ENCODE measurements at places on chromosomes 5 and 9.

DNA sequence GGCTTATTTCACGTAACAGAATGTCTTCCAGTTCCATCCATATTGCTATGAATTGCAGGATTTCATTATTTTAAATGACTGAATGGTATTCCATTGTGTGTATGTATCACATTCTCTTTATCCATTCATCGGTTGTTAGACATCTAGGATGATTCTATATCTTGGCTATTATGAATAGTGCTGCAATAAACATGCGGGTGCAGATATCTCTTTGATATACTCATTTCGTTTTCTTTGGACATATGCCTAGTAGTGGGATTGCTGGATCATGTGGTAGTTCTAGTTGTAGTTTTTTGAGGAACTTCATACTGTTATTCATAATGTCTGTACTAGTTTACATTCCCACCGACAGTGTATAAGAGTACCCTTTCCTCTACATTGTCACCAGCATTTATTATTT is 460.5 kb downstream of the MAN2A1 start:
- no peak for DNase-seq

DNA sequence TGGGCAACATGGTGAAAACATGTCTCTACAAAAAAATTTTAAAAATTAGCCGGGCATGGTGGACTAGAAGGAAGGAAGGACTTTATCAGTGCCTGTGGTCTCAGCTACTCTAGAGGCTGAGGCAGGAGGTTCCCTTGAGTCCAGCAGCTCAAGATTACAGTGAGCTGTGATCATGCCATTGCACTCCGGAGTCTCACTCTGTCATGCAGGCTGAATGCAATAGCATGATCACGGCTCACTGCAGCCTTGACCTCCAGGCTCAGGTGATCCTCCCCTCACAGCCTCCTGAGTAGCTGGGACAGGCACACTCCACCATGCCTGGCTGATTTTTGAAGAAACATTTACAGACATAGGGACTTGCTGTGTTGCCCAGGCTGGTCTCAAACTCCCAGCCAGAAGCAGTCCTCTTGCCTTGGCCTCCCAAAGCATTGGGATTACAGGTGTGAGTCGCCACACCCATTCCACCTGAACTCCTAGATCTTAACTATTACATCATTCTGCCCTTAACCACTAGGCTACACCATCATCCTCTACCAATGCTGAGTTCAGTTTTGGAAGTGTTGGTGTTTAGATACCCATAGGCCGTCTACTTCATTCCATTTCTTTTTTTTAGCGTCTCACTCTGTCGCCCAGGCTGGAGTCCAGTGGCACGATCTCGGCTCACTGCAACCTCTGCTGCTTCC is 2.0 kb upstream of the URM1 start:
- no peak for DNase-seq

- no peak for DNase-seq
Observed at GRCh38 chr9:134385915-134386314, 59.7 kb downstream of the RXRA start.

DNA sequence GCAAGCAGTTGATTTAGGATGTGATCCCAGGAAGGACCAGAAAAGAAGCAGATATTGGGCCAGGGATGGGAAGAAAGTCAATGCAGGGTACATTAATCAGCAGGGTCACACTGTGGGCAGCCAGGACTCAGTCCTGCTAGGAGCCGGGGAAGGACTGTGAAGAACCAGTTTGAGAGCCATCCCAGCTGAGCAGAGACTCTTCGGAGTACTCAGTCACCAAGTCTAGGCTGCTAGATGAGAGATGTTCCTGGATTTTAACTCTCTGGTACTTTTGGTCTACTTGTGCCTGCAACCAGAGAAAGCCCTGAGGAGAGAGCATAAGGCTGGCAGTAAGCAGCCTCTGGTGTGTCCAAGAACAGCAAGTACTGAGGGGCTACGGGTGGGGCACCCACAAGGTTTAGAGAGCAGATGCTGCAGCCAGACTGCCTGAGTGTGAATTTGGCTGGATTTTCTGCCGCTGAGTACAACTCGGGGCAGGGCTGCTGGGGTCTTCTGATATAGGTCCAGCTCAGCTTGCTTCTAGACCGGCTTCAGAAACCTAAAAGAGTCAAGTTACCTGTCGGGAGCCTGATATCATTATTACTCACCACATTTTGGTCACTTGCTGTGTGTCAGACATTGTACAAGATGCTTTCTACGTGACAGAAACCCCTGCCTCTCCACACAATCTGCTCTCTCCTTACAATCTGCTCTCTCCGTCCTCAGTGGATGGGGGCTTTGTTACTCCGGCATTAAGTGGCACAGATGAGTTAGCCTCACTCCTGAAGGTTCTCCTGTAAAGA is 250.2 kb upstream of the GAS1 start:
- DNase-seq: no peak

GRCh38 chr9:12783767-12784460 is 9.1 kb downstream of the LURAP1L start:
- no peak for DNase-seq

DNA sequence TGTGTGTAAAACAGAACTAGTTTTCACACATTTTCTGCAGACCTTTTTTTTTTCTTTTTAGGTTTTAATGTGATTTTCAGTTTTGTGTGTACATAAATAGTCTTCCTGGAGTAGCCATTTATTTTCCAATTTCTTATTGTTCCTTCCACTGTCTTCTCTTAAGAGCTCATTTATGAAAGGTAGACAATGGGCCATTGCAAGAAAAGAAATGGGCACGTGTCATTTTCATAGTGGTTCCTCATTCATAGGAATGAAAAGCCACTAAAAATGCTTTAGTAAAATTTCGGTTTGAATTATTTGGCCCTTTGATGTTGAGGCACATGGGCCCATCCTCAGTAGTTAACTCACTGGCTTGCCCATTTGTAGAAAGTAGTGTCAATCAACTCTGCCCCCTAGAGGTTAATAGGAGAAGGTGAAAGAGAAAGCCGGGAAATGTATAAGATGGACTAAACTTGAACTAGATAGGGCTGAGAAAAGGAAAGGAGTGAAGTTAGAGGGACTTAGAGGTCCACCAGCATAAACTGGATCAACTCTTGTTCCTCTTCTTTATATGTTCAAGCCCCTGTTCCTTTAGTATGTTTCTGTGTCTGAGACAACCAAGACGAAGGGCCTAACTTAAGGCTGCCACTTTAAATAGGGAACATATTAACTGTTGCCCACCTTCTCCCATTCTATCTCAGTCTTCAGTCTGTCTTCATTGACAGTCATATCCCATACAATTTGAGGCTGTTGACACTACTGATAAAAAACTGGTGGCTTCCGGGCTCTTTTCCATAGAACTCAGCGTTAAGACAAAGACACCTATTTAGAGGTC is 72.6 kb downstream of the SMARCA2 start:
- DNase-seq: no peak

GRCh38 chr9:89815903-89816573 is 211.2 kb downstream of the GADD45G start:
- no peak for DNase-seq

GRCh38 chr5:149598966-149599365 is 17.7 kb downstream of the ARHGEF37 start:
- no peak for DNase-seq

DNA sequence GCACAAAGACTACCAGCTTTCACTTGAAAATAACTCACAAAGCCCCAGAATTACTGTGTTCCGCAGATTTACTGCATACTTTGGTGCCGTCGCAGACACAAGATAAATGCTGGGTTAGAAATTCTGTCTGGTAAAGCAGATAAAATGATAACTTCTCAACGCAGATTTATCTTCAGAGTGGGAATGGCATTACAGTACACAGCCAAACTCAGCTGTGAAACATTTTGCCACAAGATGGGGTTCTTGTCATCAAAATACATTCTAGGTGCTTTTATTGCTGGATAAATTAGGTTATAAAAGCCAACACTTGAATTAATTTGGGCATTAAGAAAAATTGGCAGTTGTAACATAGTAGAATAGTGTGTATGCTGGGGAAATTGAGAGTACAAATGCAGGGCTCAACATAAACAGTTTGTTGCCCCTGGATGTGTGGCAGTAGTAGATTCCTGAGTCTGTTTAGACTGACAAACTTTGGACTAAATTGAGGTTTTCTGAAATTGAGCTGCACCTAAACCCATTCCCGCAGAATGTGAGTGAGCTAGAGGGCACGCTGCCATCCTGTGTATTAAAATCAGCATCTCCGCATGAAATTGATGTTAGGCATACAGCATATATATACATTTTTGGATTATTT is 61.1 kb downstream of the LMNB1 start:
- no peak for DNase-seq

GRCh38 chr9:86684148-86684547 is 263.2 kb downstream of the GAS1 start:
- DNase-seq: no peak

DNA sequence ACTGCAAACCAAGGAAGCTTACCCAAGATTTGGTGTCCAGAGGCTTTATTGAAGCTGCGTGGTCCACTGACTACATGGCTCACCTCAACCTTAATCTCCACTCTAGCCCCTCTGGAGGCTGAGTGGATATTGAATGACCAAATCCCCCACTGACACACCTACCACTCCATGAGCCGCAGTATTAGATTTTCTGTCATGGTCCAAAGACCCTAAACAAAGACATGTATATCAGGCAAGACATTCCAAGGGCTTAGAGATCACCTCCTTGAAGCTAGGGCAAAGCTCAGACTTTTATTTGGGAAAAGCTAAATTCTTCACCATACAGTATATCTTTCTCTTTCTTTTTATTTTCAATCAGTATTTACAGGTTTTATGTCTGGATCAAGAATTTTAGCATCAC is 346.2 kb upstream of the CTNND2 start:
- DNase-seq: no peak

DNA sequence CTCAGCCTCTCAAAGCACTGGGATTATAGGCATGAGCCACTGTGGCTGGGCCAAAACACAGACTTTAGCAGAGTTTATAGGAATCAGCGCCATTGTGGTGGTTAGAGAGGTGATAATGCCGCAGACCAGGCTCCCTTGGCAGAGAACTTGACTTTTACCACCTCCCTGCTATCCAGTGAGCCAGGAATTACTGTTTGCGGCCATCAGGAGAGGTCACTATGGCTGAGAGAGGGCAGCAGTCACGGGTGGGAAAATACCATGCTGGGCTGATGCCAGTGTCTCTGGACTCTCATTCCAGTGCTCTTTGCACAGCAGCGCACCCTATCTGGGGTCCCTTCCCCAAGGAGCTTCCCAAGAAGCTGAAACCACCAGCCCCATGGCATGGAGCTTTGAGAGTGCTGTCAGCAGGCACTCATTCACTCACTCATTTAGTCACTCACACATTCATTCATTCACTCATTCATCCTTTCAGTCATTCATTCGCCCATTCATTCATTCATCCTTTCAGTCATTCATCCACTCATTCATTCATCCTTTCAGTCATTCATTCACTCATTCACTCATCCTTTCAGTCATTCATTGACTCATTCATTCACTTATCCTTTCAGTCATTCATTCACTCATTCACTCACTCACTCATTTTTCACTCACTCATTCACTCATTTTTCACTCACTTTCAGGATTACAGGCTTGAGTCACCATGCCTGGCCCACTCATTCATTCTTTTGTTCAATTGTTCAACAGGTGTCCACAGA is 27.3 kb upstream of the RNU6ATAC start:
- DNase-seq: no peak

DNA sequence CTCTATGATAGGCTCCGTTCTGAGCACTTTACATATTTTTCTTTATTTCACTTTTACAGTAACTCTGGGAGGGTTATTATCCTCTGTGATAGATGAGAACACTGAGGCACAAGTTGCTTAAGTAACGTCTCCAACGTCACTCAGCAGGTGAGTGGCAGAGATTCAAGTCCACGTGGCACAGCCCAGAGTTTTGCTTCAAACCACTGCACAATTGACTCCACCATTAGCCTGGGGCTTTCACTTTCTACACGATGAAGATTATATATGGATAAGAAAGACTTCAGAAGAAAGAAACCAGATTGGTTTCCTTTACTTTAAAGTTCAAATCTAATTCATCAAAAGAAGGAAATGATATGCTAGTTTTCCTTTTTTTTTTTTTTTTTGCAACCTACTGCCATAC is 245.9 kb downstream of the SYK start:
- no peak for DNase-seq

- no peak for DNase-seq
Observed at GRCh38 chr5:14724633-14725032, 60.1 kb downstream of the OTULIN start.

- no peak for DNase-seq
Observed at GRCh38 chr9:113587471-113588031, 124.0 kb downstream of the RGS3 start.

DNA sequence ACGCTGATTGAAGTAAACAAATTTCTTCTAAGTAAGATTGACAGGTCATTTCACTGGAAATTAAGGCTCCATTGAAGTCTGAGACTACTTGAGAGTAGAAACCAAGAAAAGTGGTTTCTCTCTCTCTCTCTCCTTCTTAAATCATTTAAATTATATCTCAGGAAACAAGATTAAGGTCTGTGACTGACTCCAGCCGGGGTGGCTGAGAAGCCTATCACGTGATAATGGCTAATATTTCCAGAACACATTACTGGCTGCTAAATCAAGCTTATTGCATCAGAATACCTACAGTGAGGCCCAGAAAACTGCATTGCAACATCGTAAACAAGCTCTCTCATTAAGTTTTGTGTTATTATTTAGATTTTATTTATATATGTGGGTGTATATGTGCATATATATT is 88.4 kb downstream of the PTCD2 start:
- no peak for DNase-seq

- no peak for DNase-seq
Observed at GRCh38 chr5:157213527-157214243, 33.0 kb downstream of the ITK start.

- DNase-seq: no peak
Observed at GRCh38 chr5:159899067-159900049, 16.9 kb upstream of the ADRA1B start.

GRCh38 chr9:124357721-124358361 is 57.4 kb downstream of the PSMB7 start:
- no peak for DNase-seq

DNA sequence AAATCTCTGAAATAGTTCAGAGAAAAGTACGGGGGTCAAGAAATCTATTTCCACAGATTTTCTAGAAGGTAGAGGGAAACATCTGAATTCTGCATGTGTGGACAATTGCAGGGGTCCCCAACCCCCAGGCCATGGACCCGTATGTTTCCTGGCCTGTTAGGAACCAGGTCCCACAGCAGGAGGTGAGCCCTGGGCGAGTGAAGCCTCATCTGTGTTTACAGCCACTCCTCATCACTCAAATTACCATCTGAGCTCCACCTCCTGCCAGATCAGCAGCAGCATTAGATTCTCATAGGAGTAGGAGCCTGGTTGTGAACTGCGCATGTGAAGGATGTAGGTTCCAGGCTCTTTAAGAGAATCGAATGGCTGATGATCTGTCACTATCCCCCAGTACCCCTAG is 200.5 kb upstream of the EDIL3 start:
- DNase-seq: no peak

DNA sequence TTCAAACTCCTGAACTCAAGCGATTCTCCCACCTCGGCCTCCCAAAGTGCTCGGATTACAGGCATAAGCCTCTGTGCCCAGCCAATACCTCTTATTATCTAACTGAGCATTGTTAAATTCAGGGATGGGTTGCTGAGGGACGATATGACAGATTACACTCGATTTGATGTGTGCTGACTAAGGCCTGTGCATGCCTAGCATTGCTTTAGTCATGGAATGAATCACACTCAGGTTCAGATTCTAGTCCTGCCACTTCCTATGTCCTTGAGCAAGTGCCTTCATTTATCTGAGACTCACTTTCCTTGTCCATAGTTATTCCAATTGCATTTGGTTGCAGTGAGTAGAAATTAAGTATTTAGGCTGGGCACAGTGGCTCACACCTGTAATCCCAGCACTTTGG is 19.5 kb downstream of the THBS4 start:
- no peak for DNase-seq

GRCh38 chr9:72139226-72139625 is 10.0 kb upstream of the GDA start:
- no peak for DNase-seq
